ENCODE measurements at places on chromosomes 4 and X.
A peak's percentile ranks its signal among the peaks of the same experiment; 100 is the strongest.

DNA sequence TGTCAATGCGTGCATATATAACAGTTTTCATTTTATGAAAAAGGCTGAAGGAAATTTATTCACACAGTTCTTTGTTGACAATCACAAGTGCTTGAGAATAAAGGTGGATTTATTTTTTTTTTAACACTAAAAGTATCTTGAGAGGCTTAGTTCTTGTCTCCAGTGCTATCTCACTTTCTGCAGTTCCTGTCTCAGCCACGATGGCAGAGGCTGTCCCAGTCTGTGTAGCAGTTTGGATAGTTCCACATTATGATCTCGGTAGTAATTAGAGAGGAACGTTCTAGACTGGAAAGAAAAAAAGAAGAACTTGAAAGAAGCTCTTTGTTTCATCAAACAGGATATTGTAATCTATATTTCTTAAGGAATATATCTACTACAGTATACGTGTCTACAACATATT lies 229.0 kb downstream of the UGT8 start:
- DNase-seq = no peak

DNA sequence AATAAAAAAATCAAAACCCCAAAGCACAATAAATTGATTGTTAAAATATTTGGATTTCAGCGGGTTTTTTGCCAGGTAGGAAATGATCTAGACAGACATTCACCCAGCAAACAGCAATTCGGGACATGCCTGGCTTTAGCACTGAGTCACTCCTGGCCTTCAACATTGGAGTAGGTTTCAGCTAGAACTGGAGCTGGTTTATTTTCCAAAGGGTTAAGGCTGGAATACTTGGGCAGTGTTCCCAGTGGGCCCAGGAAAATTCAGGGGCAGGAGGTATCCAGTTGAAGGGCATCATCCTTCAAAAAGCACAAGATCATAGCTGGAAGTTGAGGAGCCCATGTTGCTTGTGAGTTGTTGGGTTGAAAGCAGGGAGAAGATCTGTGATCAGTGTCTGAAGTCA lies 41.0 kb downstream of the TXLNG start:
- no peak for DNase-seq

- no peak for DNase-seq
These were observed 34.0 kb downstream of the ETDB start for GRCh38 chrX:135086197-135086854.

GRCh38 chr4:138499627-138500026 lies 257.5 kb upstream of the SLC7A11 start:
- no peak for DNase-seq

GRCh38 chrX:50152456-50152855 lies 48.4 kb downstream of the AKAP4 start:
- DNase-seq = no peak

DNA sequence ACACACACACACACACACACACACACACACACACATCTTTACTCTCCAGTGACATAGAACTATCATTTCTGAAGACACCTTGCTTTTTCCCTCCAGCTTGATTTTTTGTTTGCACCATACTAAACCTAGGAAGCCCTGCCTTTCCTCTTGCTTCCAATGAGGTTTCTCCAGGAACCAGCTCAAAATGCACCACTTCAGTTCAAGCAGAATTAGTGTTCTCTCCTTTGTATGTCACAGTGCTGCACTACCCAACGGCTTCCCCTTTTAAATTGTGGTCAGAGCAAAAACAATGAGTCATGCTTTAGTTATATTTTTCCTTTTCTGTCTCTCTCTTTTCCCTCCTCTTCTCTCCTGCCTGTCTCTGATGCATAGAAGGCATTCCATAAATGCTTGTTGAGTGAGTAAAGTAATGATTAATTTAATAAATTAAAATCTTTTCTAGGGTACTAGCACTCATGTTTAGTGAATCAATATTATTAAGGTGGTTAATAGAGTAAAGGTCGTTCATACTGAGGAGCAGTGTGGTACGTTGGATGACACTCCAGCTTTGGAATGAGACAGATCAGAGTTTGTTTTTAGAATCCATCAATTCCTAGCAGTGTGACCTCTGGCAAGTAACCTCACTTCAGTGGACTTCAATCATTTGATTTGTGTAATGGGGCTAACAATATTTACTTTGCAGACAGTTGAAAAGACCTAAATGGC lies 5.9 kb downstream of the RTL3 start:
- DNase-seq = no peak

GRCh38 chr4:74490736-74491135 lies 45.8 kb downstream of the AREG start:
- no peak for DNase-seq

GRCh38 chr4:83252782-83253405 lies 31.7 kb downstream of the COQ2 start:
- peak; percentile 27 for DNase-seq

Data from stimulated activated CD8-positive, alpha-beta memory T cell treated with anti-CD3 and anti-CD28 coated beads, Interleukin-4, amount 100 ng/mL, for 4 hours (primary cell).